ENCODE measurements at places on chromosomes 12 and 14.

- no peak for DNase-seq
These were observed 66.7 kb downstream of the AACS start for GRCh38 chr12:125131958-125132357.

- DNase-seq = no peak
These were observed 387.8 kb downstream of the FLRT2 start for GRCh38 chr14:85917716-85918115.

DNA sequence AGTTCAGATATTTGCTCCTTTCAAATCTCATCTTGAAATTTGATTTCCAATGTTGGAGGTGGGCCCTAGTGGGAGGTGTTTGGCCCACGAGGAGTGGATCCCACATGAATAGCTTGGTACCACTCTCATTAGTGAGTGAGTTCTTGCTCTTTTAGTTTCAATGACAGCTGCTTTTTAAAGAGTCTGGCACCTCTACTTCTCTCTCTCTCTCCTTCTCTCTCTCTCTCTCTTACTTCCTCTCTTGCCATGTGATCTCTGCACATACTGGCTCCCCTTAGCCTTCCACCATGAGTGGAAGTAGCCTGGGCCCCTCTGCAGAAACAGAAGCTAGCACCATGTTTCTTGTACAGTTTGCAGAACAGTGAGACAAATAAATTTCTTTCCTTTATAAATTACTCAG is 25.1 kb downstream of the GPR65 start:
- DNase-seq = no peak

DNA sequence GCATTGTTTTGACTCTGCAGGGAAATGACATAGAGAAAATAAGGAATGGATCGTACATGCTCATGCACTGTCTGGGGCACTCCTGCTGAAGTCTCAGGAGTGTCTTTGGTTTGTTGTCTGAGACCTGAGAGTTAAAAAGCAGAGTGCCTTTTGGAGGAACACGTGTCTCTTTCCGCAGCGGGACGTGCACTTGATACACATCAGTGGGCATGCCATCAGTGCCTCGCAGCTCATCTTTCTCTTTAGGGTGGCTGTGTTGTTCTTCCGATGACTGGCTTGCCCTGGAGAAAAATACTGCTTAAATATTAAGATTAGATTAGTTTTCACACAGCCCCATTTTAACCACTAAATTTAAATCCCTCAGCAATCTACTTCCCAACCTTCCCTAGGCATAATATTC is 835.9 kb downstream of the DIO2 start:
- DNase-seq = no peak

GRCh38 chr14:79278286-79278797 is 933.0 kb downstream of the DIO2 start:
- no peak for DNase-seq

DNA sequence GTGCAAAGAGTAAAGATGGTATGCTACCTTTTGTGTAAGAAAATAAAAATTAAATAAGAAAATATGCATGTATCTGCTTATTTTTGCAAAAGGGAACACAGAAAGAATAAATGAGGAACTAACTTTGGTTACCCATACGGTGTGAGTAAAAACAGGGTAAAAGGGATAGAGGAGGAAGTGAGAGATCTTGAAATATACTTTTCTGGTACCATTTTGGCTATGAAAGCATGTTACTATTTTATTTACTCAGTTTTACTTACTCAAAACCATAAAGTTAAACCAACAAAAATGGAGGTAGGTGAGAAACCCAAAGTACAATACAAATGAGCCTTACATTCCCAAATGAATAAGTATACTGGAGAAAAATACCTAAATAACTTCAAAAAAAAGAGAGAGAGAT is 122.0 kb upstream of the EGLN3 start:
- no peak for DNase-seq

DNA sequence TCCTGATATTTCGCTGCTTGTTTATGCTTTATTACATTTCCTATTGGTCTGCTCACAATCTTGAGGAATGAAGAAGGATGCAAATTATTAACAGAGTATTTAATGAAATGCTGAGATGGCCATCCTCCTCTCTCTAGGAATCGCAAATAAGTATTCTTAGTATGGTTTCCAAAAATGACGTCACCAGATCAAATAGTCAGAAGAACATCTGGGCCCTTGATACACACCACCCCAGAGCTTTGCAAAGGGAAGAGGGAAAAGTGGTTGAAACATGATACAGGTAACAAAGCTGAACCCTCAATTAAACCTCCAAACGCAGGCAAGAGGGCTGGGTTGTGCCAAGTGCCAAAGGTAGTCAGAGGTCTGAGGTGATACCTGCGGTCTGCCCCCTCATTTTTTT is 107.3 kb downstream of the BCL11B start:
- DNase-seq = no peak

GRCh38 chr14:64945431-64946178 is 3.1 kb upstream of the GPX2 start:
- DNase-seq = peak; percentile 33

DNA sequence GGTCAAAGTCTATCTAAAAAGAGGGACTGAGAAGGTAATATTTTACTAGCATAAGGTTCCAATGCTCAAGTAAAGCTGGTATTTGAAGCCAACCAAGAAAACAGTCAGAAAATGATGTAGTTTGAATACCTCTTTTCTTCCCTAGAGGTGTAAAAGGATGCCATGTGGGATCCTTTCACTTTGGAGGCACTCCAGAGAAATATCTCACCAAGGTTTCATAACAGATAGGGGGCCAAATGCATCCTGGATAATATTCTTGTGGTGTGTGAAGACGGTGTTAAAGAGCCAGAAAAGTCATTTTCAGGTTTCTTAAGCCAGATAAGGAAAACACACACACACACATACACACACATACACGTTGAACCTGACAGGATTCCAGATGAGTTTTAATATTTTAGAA is 136.1 kb upstream of the PRKD1 start:
- no peak for DNase-seq

DNA sequence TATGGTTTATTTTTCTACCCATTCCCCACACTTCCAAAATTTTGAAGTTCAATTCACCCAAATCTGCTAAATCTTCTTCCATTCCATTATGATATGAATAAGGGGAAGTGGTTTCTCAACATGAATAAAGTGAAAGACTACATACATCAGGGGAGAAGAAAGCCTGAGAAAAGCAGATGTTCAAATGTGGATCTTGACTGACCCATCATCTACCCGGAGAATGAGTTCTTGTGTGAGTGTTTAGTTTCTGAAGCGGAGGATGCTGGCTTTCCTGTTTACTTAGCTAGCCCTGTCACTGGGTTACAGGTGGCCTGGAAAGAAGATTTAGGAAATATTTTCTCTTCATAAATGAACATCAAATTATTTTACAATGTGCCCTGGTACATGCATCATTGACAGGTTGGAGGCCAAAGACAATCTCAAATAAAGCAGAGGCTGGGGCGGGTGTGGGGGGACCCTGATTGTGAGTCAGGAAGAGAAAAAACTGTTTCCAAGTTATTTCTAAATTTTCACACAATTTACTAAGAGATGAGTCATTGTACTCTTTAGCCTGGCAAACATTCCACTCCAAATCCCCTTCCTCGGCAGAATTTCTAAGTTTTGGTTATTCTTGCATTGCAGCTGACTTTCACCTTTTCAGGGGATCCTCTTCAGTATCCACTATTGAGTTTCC is 135.6 kb downstream of the SLC25A21 start:
- DNase-seq = no peak

GRCh38 chr14:64940336-64940910 is 2.1 kb downstream of the GPX2 start:
- DNase-seq = peak; percentile 35

DNA sequence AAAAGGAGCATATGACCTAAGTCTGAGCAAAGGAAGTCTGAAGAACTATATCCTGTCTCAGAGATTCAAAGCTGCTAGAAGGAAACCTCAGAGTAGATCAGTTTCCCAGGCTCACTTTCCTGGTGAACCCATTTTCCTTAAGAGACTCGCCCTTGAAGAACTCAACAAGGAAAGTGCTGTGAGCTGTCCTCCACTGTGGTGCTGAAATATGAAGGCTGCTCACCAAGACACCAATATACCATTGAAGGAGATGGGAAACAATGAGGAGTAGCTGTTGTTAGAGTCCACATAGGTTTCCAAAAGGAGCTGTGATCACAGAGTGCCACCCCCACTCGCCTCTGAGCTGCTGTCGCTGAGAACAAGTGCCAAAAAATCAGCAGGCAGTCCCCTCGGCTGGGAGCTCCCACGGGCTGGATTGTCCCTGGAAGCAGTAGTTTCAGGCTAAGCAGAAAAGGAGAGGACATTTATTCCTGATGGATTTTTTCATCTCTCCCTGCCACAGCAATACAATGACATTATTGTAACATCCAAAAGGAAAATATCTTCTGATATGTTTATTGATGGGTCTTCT is 282.1 kb downstream of the RPS29 start:
- DNase-seq = no peak

GRCh38 chr14:84442521-84442920 is 1087.4 kb upstream of the FLRT2 start:
- DNase-seq = no peak

DNA sequence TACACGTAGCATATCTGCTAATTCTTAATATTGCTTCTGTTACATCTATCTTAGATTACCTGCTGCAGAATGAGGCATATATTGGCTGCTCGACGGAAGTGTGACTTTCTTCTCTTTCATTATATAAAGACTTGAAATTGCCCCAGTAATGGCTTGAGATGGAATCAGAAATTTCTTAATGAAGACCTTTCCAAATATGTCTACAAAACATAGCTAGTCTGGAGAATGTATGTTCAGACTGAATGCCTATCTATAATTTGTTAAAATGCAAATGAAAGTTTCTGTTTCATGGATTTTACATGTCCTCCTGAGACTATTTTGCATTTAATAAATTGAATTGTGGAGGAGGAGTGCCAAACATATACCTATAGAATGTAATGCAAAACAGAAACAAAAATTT is at the start of gene TAS2R10:
TSS of gene TAS2R10 (minus strand) at position 101 of the 400 bp plus-strand sequence. CDS start at position 12, 89 bp downstream.
- DNase-seq = no peak

All from activated CD8-positive, alpha-beta memory T cell treated with anti-CD3 and anti-CD28 coated beads for 24 hours (primary cell).